GM13976 (cell line): ENCODE measurements at places on chromosomes 1 and 21.

DNA sequence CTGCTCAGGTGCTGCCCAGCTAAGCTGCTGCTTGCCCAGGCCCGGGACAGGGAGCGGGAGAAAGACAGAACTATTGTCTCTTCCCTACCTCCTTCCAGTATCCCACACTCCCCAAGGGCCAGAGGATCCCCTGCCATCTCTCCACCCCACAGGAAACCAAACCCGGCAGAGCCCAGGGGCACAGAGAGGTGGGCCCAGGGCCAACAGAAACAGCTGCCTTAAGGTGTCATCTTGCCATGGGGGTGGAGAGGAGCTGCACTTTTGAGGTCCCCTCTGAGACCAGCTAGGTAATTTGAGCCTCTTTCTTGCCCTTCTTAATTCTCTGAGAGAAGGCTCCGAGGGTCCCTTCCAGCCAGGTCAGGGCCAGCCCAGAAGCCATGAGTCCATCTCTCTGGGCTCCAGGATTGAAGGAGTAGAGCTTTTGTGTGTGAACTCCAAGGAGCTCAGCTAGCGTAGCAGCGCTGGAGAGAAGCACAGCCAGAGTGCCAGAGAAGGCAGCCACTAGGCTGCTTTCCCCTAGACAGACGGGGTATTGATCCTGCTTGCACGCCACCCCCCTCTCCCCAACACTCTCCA, 9.7 kb upstream of the GPR61 start:
- DNase-seq = no peak

- DNase-seq = no peak
Measured at GRCh38 chr1:181603735-181604410, 120.6 kb downstream of the CACNA1E start.

DNA sequence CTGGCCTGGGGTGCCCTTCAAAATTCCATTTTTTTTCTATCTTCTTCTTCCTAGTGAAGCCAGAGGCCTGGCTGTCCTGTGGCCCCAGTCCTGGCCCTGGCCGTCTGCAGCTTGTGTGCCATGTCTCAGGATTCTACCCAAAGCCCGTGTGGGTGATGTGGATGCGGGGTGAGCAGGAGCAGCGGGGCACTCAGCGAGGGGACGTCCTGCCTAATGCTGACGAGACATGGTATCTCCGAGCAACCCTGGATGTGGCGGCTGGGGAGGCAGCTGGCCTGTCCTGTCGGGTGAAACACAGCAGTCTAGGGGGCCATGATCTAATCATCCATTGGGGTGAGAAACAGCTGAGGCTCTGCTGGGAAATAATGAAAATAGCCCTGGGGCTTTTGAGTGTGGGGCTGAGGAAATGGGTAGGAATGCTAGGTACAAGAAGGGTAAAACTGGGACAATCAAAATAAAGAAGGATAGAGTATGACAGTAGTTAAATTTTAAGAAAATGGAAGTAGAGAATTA, 2.1 kb downstream of the CD1E start:
- no peak for DNase-seq

DNA sequence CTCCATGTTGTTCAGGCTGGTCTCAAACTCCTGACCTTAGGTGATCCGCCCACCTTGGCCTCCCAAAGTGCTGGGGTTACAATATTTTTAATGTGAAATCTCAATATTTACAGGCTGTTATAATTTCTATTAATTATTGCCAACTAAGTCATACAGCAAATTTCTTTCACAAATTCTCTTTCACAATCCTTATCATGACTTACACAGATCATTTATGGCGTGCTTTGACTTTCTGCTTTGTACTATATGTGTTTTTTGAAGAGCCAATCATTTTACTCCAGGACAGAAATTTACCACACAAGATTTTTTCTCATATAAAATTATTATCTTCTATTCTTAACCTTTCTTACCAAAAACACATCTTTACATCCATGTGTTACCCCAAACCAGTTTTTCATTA, 1729.9 kb downstream of the NCAM2 start:
- DNase-seq = no peak

- no peak for DNase-seq
Measured at GRCh38 chr1:220294846-220295301, 22.6 kb upstream of the RAB3GAP2 start.

- DNase-seq = no peak
Measured at GRCh38 chr21:26844258-26845065, 747 bp downstream of the ADAMTS1 start.

- no peak for DNase-seq
Measured at GRCh38 chr1:116906812-116907211, 2.9 kb upstream of the PTGFRN start.

- no peak for DNase-seq
Measured at GRCh38 chr1:9235096-9235459, 504 bp downstream of the H6PD start.

- no peak for DNase-seq
Measured at GRCh38 chr1:168343566-168343965, 62.9 kb downstream of the TBX19 start.

- no peak for DNase-seq
Measured at GRCh38 chr1:196271212-196271947, 336.9 kb downstream of the KCNT2 start.

GRCh38 chr1:187001198-187001889, 172.6 kb downstream of the PLA2G4A start:
- no peak for DNase-seq

DNA sequence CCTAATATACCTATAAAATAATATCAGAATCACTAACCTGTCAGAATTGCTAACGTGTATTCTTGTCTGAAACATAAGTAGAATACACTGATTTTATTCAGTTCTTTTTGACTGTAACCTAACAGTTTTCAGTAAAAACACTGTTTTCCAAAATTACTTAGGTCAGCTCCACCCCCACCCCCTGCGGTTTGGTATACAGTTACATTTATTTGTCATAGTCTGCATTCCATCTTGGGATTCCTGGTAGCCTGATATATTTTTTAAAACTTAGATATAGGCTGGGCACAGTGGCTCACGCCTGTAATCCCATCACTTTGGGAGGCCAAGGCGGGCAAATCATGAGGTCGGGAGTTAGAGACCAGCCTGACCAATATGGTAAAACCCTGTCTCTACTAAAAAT, 19.8 kb upstream of the ABCD3 start:
- no peak for DNase-seq

DNA sequence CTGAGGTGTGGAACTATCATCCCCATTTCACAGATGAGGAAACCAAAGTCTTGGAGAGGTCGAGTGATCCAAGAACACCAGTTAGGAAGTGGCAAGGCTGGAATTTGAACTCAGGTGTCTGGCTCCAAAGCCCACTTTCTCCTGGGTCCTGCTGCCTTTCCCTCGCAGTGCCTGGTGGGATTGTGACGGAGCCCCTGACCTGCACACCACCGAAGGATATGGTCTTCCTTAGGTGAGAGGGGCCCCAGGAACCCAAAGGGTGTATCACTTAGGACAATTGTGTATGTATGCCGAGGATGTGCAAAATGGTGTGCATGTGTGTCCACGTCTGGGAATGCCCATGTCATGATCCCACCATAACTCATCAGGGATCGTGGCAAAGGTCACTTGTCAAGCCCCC, 392.7 kb downstream of the MATN1 start:
- no peak for DNase-seq

DNA sequence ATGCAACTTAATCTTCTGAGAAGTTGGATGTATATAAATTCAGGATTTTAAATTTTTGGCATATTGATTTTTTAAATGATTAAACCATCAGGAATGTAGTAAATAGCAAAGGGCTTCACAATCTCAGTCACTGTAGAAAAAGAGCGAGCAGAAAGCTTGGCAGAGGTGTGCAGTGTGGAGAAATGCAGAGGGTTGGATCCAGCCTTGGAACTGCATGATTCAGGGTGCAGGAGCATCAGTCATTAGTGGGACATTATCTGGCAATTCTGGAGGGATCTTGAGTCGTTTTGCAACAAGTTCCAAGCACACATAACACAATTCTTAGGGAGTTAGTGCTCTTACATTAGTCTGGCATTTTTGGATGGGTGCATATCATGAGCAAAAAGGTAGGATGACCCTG, 267.9 kb downstream of the PLA2G4A start:
- DNase-seq = no peak

GRCh38 chr1:241902391-241903065, 54.5 kb downstream of the EXO1 start:
- DNase-seq = no peak

GRCh38 chr1:185578293-185578692, 155.9 kb upstream of the HMCN1 start:
- DNase-seq = no peak

- DNase-seq = no peak
Measured at GRCh38 chr1:23444104-23444533, 19.6 kb upstream of the TCEA3 start.

DNA sequence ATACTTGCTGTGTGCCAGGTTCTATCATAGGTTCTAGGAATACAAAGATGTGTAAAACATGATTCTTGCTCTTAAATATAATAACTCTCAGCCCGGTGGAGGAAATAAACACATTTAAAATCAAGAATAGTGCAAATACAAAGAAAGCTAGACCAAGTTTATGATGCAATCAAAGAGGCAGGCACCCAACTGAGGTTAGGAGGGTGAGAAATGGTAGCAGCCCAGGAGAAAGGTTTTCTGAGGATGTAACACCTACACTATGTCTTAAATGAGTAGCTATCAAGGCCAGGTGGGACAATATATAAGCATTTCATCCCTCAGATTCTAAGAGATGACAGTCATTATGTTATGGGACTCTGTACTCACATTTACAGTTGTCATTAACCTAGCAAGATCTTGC, 9.7 kb upstream of the PIGC start:
- DNase-seq = no peak

DNA sequence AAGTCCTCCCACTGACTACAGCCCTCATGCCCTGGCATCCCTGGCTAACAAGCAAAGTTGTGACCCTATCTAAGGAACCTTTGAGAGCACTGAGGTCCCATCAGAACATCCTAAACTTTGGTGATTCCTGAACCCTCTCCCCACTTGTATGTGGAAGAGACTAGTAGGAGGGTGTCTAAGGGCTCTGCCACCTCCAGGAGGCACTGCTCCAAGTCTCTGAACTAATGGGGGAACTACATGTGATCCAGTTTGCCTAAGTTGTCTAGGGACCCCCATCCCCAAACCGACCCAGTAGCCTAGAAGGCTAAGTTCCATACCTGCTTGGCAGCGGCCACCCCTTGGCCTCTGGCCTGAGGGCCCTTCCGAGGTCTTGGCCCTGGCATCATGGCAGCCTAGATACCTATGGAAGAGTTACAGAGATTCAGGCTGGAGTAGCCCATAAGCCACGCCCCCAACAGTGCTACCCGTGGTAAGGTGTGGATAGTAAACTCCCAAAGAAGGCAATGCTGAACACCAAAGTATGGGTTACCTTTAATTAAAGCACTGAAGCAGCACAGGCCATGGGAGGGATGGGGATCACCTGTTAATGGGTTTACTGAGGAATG, 1.7 kb downstream of the CC2D1B start:
- no peak for DNase-seq

DNA sequence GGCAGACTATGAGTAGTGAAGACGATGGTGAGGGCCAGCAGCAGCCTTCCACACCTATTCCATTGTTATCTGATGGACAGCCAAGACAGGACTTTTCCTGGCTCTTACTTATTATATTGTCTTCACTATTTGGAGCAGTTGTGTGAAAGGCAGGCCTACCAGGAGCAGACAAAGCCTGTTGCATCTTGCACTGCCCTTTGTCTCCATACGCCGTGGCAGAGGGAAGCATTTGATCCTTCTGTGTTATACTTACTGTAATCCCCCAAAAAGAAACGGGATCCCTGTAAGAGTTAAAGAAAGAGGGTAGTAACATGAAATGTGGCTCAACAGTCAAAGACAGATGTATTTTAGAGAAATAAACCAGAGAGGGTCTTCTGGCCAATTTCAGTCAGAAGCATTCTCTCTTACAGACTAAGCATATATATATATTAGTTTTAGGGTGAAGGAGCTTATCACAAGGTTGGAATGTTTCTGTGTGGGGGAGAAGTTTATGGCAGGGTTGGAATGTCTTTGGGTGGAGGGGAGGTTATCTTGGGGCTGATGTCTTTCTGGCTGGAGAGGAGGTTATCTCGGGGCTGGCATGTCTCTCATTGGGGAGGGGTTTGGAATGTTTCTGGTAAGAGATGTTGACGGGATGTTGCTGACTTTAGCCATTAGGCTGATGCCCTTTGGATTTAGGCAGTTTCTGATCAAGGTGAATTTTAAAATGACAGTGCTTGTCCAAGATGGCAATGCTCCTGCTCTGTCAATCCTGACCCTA, 23.4 kb upstream of the HSD3B1 start:
- no peak for DNase-seq

GRCh38 chr1:17551755-17552234, 12.3 kb downstream of the ARHGEF10L start:
- DNase-seq = no peak

- no peak for DNase-seq
Measured at GRCh38 chr1:102472520-102472919, 475.8 kb upstream of the OLFM3 start.

DNA sequence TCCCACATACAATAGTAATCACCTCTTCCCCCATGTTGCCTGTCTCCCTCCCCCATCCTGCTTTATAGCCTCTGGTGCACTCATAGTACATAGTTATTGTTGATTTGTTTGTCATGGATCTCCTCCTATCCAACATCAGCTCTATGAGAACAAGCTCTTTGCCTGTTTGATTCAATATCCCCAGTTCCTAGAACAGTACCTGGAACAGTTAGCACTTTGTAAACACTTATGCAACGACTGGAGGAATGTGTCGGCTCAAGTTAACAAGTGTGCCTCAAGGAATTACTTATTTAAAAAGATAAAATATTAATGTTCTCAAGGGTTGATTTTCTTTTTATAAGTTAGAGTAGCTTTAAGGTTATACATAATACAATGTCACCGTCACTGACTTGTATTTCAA, 271.6 kb upstream of the KAZN start:
- DNase-seq = no peak

DNA sequence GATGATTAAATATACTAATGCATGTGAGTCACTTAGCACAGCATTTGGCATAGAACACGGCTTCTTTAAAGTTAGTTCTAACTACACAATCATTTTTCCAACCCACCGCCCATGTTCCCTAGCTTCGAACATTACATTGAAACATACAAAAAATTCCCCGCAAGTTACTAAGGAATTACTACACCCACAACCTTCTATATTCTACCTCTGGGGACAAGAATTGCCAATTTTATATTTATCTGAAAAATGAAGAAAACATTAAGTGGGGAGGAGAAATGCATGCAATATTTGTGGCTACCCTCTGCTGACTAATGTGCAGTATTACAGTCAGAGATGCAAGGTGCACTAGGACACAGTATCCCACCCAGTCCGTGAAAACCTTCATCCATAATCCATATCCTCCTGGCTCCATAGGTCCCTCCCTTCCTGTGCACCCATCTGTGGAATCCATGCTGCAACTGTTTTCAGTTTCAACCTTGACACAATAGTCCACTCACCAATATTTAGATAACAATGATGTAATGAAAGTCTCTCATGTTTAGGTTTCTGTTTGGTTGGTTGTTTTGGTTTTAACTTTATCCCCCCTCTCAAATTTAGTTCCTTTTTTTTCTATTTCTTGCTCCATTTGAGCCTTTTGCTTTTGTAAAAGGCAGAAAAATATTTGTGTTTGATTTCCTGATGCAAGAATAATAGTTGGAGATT, 31.6 kb downstream of the RGS5 start:
- DNase-seq = no peak

- peak; percentile 55 for DNase-seq
Measured at GRCh38 chr1:207868251-207868773, 42.6 kb downstream of the CD34 start.

GRCh38 chr1:200354243-200354642, 55.6 kb downstream of the ZNF281 start:
- DNase-seq = peak; percentile 50

GRCh38 chr1:203626910-203627246, 246 bp downstream of the ATP2B4 start:
- DNase-seq = no peak
